Left lobe of liver (tissue), 2 donors: ENCODE measurements at places on chromosomes 12 and 14. TPM values are rescaled to one million over a fixed set of nuclear protein-coding genes. Genes with fewer than 3 reads are reported as not detected.

GRCh38 chr14:100851586-100851916, 25.6 kb downstream of the MEG3 start:
- no peak for DNase-seq

- DNase-seq: no peak
Measured at GRCh38 chr12:104596898-104597843, 140.4 kb downstream of the CHST11 start.

KLRF2 gene
- total RNA-seq: not detected

- DNase-seq: no peak
Measured at GRCh38 chr12:26696613-26697092, 136.3 kb downstream of the ITPR2 start.

- no peak for DNase-seq
Measured at GRCh38 chr12:91241756-91242155, 59.1 kb upstream of the DCN start.

ADAMTS20 gene
- total RNA-seq: not detected

DNA sequence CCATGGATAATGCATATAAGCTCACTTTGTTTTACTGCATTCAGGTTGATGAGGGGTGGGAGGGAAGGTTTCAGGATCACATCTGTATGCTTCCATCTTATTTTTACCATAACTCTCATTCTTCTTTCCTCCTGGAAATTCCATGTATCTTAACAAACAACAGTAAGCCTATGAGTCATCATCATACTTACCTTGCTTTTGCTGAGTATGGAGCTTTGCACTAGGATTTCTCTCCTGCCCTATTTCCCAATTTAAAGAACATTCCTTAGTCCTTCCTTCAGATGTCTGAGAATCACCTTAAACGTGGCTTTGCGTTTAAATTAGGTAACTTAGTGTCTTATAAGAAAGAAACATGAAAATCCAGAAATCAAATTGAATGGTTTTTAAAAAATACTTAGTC, 1.6 kb upstream of the CLEC14A start:
- DNase-seq: no peak

DNA sequence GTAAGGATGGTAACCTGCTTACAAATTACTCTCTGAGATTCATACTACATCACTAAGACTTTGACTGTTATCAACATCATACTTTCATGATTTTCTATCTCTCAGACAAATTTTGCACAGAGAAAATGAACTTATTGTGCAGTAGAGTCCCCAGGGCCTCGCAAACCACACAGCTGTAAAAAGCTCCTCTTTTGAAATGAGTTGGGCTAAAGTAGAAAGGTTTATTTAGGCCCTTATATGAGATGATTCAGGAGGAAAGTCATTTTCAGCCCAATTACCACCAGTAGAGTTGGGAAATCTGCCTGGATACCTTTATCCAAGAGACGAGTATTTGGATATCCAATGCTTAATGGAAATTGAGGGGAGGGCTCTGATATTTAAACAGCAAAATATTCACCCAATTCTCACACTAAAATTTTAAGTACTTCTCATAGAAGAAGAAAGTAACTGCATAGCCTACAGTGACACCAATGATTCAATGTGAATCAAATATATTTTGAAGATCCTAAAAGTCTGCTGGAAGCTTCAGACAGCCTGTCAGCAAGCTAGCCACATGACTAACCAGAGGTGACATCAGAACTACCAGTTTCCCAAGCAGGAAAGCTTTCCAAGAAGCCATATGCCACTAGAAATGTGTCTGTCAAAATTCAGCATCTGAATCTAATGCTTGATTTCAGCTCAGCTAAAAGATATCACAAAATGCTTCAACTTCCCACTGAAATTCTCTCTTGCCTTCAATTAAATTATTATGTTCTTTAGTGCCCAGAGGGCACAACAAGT, 190.1 kb upstream of the SYT1 start:
- no peak for DNase-seq

MYF6 gene
- total RNA-seq: not detected

DNA sequence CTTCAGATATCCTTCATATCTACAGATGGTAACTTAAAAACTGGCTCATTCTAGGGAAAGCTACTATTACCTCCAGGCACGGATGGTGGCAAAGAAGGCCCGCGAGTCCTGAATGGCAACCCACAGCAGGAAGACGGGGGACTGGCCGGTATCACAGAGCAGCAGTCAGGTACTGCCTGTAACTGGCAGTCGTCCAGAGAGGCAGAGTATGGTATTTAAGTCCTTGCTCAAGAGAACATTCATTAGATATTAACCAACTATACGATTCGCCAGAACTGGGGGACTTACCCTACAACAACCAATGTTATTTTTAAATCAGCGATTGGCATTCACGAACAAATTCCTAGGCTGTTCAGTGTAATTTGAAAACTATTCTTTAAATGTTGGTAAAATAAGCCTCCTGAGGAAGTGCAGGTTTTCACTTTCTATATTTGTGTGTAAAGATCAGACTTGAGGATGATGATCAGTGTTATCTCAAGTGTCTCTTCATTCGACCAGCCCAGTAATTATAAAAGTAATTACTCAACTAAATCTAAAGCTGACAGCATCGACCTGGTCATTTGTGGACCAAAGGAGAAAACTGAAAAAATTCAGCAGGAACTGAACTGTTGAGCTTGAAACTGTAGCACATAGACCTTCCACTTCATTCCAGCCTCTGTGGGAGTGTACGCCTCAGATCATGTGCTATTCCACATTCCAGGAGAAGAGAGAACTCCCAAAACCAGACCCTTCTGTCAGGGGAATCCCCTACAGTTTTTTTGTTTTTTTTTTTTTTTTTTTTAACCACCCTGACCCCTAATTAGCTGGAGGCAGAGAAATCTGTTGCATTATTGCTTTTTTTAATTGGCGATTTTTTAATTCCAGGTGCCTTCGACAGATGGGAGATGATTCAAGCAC, 75.6 kb downstream of the ESR2 start:
- peak; percentile 36 for DNase-seq
